ENCODE measurements at places on chromosomes 4 and X.

DNA sequence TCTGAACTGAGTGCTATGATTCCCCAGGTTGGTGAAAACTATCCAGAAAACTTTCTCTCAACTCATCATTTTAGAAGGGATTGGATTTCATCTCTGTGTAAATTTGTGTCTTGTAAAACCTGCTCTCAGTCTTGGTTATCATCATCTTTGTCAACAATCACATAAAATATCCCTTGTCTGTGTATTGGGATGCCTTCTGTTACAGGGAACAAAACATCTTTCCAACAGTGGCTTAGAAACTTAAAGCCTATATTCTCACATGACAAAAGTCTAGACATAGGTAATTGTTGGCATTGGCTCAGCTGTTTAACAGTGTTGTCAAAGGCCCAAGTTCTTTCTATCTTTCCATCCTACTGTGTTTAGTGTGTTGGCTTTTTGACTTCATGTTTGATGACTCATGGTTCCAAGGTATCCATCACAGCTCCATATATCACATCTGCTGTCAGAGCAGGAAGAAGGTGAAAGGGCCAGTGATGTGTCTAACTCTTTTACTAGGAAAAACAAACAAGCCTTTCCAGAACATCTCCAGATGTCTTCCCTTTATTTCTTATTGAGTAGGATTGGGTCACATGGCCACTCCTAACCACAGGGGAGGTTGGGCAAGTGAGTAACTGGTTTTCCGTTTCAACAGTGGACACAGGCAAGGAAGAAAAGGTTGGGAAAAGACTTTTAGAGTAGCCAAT lies 65.0 kb downstream of the PHEX start:
- no peak for DNase-seq

GRCh38 chrX:12060489-12061260 lies 77.6 kb upstream of the FRMPD4 start:
- no peak for DNase-seq

- no peak for DNase-seq
These were observed 16.7 kb upstream of the AREG start for GRCh38 chr4:74428276-74428675.

DNA sequence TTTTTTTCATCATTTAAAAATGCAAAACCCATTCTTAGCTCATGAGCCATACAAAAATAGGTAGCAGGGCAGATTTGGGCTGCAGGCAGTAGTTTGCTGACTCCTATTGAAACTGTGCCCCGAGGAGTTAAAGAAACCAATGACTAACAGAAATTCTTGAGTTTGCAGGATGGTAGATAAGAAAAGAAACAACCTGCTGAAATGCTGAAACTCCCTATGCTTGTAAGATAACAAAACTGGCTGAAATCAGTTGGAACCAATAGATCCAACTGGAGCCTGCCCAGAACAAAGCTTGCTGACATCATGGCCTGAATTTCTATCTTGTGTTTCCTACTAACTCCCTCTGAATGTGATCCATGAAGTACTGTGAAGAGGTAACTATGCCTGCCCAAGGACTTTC lies 68.6 kb downstream of the ANOS1 start:
- no peak for DNase-seq

DNA sequence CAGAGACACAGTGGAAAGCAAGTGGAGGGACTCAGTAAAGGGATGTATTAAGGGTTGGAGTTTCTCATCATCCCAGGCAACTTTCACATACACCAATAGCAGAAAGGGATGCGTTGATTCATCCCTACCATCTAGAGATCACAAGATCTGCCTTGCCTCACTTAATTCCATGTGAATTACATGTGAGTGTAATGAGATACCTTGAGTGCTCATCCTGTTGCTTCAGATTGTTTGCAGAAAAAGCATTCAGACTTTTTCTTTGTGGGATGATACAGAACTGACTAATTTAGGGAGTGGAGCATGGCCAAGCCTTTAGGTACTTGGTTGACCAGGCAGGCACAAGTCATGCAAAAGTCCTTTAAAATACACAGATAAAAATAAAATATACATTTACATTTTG lies 124.8 kb upstream of the SLIT2 start:
- DNase-seq: no peak

DNA sequence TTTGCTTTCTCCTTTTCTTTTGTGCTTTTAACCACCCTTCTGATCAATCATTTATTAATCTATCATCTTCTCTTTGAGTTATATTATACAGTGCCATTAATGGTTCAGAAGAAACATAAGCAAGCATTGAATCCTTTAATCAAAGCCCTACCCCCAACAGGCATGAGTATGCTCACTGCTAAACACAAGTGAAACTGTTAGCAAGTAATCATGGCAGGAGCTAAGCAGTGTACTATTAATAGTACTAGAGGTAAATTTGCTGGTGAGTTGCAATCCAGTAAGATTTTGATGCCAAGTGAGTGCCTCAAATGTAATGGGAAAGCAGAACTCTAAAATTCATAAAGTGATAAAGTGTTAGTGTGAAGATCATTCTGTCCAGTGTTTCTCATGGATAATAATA lies 57.2 kb downstream of the FNIP2 start:
- no peak for DNase-seq

DNA sequence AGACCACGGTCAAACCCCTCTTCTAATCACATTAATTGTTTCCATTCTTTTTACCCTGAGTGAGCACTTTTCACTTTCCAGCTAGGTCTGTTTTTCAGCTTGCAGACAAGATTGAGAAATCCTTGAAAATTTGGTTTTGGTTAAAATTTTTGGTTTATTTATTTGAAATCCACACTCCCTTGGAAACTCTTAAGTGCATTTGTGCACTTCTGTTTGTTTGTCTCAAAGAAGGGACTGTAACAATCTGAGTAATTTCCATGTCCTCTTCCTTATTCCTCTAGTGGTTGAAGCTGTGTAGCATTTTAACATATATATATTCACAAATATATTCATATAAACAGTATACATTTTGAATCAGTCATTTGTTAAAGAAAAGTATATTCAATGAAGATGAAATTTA lies 333.3 kb downstream of the ANK2 start:
- no peak for DNase-seq

DNA sequence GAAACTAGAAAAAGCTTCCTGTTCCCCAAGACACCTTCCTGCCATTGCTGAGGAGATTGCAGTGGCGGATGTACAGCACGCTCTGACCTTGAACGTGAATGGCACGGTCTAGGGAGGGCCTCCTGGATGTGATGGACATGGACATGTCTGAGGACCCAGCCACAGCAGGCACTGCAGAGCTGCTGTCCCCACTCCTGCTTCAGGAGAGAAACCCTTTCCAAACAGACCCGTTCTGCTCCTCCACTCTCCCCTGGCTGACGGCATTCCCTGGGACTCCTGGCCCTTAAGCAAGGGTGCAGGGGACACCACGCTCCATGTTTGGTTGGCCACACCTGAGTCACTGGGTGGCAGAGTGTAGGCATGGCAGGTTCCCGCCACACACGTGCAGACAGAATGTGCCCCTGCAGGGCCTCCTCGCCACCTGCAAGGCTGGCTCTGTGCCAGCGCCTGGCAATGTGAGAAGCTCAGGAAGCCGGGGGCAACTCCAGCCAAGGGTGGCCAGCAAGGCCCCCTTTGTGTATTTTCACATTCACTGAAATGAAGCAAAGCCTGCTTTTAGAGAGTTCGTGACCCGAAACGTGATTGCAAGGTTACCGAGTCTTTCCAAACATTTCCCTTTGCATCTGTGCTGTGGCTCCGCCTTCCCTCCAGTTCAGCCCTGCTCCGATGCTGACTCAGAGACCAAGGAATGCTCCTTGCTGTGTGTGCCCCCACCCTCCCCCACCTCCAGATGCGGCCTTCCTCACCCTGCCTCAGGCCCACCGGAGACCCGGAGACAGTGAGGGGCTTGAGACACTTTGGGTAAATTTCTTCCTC lies 46.1 kb downstream of the HTRA3 start:
- DNase-seq: peak; percentile 62

DNA sequence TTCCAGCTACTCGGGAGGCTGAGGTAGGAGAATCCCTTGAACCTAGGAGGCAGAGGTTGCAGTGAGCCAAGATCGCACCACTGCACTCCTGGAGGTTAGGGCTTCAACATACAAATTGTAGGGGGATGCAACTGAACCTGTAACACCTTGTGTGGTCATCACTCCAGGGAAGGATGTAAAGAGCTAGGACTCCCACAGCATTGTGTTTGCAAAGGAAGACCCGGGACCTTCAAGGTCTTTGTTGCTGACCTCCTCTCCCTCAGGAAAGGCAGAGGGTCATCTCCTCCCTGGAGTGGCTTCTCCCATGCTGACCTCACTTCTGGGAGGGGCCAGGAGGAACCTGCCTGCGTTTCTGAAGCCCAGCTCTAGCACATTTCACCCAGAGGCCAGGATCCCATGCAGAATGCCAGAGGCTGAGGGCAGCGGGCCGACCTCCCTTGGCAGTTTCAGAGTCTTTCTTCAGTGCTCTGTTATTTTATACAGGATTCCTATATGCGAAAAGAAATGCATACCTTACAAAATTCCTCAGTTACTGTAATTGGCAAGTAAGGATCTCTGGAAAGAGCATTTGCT lies 80.2 kb downstream of the HTRA3 start:
- DNase-seq: peak; percentile 32

GRCh38 chr4:16783119-16783518 lies 115.3 kb downstream of the LDB2 start:
- DNase-seq: no peak

- DNase-seq: no peak
These were observed 65.7 kb upstream of the ARHGAP24 start for GRCh38 chr4:85409251-85409650.

DNA sequence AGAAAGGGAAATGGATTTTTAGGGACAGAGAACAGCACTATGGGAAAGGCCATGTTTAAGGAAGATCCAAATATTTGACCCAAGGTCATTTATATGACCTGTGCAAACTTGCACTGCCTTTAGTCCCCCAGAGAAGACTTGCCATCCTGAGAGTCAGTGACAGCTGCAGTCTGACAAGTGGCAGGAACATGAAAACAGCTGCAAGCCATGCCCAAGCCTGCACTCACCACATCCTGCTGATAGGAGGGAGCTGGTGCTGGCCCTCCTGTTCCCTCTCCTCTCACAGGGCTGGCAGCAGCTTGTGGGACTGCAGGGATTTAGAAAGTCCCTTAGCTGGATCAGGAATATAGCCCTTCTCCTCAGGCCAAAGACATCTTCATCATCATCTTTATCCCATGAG lies 187.7 kb downstream of the RAP1GDS1 start:
- DNase-seq: no peak

DNA sequence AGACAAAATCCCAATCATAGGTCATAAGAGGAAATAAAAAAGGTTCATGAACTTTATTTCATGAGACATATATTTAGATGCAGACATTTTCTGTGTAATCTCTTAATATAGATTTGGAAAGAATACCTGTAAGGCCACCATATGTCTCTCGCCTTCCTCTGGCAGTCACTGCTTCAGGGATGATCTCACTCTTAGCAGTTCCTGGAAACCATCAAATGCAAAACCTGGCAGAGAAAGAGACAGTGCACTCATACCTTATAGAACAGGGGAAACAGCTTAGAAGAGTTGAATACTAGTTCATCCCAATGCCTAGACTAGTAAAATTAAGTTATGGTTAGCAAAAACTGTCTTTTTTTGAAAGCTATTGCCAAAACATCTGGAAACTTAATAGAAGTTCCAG lies 243.3 kb downstream of the GASK1B start:
- no peak for DNase-seq

DNA sequence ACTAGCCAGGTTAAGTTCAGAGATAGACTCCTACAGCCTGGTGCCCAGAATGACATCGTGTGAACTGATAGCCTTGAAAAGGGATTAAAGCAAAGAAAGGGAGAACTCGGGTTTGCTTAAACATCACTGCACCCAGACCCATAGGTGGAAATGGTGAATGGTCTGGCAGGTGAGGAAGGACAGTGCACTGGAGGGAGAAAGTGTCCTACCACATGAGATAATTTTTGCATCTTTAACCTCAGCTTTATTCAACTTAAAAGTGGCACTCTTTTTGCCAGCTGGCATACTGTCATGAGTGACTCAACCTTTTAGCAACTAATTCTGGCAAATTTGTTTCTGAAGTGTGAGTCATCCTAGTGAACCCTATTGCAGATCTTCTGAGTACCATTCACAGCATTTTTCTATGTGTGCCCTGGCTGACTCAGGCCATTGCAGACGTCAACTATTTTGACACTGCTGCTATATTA lies 53.0 kb upstream of the DAPP1 start:
- no peak for DNase-seq

GRCh38 chr4:146124023-146124680 lies 51.4 kb upstream of the LSM6 start:
- DNase-seq: no peak

DNA sequence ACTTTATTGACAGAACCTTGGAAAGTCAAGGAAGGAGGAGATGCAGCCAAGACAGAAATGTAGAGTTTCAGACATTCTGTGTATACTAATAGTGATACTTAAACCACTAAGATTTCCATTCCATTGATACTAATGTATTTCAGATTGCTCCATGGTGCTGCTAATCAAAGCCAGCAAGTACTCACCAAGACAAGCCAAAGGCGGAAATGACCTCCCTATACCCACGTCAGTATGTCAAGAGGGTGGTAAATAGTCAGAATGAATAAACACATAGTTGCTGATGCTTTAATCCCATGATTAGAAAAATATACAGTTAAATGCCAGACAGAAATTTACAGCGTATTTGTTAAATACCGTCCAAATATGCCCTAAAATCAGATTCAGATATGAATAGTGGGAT lies 417.8 kb upstream of the INTU start:
- no peak for DNase-seq

DNA sequence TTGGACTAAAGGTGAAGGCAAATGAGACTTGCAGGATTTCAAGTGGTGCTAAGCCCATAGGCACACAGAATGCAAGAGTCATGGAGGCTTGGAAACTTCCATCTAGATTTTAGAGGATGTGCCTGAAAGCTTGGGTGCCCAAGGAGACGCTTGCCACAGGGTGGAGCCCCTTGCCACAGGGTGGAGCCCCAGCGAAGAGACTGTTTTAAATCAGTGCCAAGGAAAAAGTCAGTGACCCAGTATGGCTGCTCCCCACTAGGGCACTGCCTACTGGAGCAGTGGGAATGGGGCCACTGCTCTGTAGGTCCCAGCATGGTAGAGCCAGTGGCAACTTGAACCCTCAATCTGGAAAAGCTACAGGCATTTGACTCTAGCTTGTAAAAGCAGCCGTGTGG lies 794.2 kb upstream of the LCORL start:
- DNase-seq: no peak

All from sciatic nerve (tissue), 2 donors.